Heart right ventricle (tissue), 16 donors: ENCODE measurements at places on chromosomes 16 and 17.

DNA sequence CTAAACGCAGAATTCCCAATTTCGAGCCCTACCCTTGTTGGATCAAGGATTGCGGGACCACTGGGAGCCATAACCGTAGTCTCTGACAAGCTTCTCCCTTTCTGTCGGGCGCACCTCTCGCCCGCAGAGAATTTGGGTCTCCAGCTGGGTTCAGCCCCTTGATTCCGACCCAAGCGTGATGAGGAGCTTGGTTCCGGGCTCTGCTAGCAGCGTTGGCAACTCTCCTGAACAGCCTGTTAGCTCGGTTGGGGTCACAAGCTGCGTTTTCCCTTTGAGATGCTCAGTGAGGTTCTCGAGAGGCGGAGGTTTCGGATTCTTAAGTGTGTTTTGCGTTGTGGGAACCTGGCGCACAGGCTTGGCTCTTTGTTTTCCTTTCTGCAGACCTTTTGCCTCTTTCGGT is 655 bp downstream of the ATXN1L start:
- DNase-seq = no peak

GRCh38 chr16:58850019-58850677 is 116.0 kb upstream of the GOT2 start:
- DNase-seq = no peak

DNA sequence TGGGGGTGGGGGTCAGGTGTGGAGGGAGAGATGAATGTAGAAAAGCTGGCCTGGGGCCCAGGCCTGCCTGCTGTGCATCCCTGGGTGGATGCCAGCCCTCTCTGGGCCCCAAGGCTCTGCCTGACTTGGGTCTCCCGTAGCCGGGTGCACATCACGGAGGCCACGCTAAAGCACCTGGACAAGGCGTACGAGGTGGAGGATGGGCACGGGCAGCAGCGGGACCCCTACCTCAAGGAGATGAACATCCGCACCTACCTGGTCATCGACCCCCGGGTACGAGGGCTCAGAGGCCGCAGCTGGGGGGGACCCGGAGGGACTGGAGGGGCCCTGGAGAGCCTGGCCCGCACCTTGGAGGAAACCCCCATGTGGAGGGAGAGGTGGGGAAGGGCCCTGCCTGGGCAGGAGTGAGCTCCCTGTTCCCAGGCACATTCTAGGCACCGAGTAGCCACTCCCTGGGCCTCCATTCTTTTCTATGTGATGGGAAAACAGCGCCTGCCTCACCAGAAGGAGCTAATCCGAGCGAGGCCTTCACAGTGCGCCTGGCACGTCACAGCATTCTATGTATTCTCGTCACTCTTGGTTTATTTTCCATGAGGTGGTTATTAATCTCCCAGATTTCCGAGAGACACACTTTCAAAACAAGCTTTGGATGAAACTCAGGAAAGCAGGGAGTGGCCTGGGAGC is 34.7 kb downstream of the ADCY7 start:
- DNase-seq = no peak

DNA sequence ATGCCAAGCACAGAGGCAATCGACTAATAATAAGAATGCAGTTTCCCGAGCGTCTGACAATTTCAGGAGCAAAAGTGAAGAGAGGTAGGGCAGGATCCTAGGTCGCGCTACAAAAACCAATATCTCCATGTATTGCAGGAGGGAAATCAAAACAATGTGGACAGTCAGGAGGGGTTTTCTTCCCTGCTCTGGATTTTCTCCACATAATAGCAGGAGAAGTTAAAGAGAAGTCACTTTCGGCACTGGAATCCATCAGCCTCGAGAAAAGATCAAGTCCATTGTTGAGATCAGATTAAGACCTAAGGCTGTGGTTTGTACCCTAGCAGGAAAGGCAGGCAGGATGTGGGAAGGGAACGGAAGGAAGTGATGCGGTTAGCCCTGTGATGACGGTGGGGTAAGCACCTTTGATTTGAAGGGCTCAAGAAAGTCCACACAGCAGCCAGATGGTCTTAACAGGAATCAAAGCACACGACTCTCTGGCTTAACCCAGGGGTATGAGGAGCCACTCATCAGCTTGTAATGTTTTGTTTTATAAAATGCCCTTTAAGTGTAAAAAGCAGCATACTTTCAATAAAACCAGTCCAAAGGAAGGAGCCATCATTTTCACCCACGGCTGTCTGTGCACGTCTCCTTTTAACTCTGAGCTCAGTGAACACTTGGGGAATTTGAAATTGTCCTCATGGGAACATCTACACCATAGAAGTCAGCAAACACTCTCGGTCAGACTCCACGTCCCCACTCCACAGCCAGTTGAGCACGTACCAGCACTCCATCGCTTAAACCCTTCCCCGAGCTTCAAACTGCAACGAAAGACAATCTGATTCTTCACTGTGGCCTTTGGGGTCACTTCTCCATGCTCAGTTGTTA is 15.8 kb upstream of the AKTIP start:
- DNase-seq = peak; percentile 79

DNA sequence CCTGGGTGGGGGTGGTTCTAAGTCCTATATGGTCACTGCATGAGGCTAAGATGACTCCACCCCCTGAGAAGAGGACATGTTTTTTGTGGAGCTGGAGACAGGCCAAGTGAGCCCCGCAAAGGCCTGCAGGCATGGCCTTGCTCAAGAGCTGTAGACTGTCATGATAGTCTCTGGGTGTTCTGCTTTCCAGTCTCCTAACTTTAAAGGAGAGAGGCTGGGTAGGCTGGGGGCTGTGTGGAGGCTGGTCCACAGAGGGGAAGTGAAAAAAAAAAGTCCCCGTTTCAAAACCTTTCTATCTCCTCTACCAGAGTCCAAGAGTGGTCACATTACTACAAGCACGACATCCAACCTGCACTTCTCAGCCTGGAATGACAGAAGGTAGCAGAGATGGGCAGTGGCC is 27.1 kb downstream of the CDRT4 start:
- no peak for DNase-seq

- DNase-seq = no peak
These were observed 15.3 kb upstream of the TBX2 start for GRCh38 chr17:61384354-61384691.

DNA sequence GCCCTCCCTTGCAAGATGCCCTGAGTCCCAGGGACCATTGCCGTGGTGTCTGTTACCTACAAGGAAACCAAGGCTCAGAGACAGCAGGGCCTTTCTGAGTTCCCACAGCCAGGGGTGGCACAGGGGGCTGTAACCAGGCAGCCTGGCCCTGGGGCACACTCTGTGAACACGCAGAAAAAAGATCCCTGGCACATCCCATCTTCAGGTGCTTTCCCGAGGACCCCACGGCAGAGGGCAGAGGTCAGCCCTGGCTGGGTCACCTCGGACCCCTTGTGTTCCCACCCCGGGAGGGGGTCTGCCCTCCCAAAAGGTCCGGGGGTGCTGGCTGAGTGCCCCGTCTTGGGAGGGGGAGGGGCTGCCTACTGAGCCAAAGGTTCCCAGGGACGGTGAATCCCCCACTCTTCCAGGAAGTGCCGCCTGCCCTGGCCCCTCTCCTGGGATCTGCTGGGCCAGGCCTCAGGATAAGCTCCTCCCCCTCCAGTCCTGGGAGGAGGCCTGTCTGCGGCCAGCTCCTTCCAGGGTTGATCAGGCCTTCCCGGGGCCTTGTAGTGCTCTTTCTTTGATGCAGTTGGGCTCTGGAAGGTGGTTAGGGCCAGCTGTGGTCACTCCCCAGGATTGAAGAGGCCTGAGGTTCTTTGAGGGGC is 8.1 kb downstream of the GLIS2 start:
- DNase-seq = peak; percentile 70

DNA sequence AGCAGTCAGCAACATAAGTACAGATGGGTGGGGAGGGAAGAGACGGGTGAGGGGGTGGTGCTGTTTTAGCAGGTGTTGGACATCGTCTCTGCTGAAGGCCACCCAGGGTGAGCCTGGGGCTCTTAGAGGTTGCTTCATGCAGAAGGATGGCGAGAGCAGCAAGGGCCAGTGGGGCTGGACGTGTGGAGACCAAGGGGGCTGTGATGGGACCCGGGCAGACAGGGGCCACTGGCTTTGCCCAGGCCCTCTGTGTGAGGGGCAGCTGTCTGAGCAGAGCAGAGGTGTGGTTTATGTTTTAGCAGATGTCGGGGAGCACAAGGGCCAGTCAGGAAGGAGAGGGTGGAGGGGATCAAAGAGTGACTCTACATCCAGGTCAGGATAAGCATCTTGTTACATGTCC is 4.8 kb downstream of the NARF start:
- no peak for DNase-seq

- no peak for DNase-seq
These were observed 288.7 kb downstream of the SEC14L1 start for GRCh38 chr17:77429369-77429968.

- peak; percentile 76 for DNase-seq
These were observed 2.8 kb upstream of the MMP15 start for GRCh38 chr16:58022601-58023371.

DNA sequence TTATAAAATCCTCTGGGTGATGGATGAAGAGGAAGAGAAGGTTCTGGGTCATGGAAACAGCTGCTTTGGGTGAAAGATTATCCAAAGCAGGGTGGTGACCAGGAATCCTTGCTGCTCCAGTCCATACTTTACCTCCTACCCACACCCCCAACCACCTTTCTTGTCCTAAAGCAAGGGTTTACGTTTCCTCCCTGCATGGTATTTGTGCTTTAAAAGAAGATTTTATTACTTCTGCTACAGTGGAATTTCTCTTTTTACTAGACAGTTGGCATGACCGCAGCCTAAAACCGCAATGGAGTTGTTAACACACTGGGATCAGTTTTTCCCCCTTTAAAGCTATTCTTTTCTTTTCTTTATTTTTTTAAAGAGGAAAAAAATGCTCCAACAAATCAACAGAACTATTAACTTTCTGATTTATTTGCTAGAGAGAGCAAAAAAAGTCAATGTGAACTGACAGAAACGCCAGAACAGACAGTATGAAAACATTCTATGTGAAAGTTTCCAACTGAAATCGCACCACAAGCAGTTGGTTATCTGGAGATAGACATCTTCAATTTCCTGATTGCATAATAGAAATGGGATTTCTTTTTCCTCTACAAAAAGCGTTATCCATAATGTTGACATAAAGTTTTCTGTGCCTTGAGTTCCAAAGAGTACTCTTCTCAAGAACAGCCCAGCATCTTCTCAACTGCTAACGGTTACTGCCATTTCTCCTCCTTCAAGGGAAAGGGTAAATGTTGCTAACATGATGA is 236.0 kb downstream of the IRX3 start:
- DNase-seq = no peak

DNA sequence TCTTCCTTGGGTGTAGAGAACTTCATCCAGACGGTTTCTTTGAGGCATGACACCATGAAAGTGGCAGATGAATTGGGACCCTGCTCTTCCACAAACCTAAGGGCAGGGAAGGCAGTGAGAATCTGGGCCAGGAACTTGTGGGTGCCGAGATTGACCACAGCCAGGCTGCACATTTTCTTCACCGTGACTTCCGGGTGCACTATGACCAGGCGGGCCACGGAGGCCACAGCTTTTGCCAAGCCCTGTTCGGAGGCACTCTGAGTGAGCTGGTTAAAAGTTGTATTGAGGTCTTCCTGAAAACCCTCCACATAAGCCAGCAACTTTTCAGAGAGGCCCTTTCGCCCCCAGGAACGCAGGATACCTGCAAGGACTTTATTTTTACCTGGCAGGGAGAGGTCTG is 5.9 kb downstream of the GEMIN4 start:
- no peak for DNase-seq

DNA sequence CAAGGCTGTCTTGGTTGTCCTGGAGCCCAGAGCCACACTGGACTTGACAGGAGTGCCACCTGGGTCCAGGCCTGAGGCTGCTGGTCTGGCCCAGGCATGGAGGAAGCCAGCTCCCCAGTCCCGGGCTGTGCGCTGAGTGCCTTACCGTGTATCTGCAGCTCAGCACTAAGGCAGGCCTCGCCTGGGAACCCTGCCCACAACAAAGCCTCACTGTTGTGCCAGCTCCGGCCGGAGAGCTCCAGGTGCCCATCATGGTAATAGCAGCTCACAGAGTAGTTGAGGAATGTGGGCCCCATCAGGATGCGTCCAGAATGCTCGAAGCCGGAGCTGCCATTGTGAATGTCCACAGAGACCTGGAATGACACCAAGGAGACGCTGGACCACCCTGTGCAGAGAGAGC is 72.2 kb downstream of the RMI2 start:
- DNase-seq = peak; percentile 40

DNA sequence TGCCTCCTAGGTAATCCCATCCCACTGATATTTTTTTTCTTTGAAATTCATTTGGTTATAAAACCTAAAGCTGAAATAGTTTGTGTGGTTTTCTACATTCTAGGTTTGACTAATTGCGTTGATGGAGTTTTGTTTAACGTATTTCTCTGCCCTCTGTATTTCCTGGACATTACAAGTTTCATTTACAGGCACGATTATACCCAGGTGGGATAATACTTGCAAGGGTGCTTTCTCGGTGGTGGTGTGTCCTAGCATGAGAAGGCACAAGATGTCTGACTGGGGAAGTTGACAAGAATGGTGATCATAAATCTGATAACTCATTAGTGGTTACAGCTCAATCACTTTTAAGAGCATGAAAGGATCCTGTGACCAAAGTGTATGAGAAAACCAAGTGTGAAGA is 45.0 kb downstream of the DYNLRB2 start:
- no peak for DNase-seq

DNA sequence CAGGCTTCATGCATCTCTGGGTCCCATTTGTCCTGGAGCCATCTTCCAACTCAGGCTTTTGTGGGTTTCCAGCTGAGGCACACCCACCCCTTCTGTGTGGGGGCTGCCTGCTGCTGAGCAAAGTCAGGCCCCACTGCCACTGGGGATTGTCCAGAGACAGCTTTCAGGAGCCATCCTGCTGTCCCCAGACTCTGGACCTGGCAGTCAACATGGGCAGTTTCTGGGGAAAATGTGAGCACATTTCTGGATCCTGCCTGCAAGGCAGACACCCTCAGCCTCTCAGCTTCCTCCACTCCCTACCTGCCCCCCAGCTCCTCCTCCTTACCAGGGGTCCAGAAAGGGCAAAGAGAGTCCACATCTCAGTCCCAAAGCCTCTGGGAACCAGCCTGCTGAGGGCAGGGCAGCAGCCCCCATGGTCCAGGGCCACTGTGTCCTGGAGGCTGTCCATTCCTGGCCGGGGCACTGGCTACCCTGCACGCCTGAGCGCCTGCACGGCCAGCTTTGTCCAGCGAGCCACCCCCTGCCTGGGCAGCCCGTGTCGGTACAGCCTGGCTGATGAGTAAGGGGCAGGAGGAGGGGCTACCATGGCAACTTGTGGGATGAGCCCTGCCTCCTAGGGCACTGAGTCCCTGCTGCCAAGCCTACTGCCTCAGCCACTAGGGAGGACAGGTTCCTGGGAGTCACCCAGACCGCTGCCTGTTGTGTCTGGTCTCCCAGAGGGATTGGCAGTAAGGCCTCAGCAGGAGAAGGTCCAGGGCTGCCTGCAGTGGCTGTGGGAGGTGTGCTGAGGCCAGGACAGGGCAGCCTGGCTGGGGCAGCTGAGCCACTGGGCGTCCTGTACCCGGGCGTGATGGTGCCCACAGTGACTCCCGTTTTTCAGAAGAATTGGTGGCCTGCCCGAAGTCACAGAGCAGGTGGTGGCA is at the start of gene SLC47A2:
Gene SLC47A2 (minus strand): TSS at position 477 of the 923 bp plus-strand sequence. CDS start 29 bp downstream, at position 448.
- DNase-seq = peak; percentile 46

DNA sequence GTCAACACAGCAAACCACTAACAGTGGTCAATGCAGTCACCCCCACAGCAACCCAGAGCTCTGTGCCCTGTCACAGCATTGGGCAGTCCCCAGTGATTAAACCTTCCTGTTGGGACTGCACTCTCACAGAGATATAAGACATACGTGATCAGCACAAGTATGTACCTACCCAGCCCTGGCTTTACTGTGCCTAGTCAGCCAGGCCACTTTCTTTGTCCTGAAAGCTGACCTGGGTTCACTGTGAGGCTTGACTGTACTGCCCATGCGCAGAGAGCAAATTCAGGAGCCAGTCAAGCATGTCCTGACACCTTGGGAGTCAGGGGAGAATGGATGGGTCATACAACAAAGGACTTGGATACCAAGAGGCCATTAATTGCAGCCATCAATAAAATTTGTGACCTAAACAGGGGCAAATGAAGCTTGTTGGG is 10.9 kb upstream of the TMEM170A start:
- no peak for DNase-seq
